Lower leg skin (tissue), 4 donors: ENCODE measurements at places on chromosomes 1 and 21.

- no peak for DNase-seq
Measured at GRCh38 chr1:102872526-102872925, 235.8 kb downstream of the COL11A1 start.

DNA sequence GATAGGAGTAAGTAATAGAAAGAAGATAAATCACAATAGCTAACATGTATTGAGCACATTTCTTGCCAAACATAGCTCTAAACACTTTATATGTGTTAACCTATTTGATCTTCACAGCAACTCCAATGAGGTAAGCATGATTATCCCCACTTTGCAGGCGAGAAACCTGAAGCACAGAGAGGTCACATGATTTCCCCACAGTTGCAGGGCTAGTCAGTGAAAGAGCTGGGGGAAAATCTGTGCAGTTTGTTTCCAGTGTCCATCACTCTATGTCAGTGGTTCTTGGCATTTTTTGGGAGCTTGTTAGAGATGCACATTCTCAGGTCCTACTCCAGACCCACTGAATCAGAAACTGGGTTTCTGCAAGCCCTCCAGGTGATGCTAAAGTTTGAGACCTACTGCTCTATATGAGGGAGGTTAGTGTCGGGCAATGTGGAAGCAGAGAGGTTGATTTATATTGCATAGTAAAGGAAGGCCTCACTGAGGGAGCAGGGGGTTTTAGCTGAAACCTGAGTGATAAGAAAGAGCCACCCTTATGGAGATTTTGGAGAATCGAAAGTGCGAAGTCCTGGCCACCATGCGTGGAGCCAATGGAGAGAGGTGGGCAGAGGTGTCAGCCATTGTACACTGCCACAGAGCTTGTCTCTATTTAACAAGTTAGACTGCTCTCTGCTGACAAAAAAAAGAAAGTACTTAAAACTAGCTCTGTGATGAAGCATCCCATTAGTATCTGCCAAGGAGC lies 20.9 kb downstream of the MCOLN3 start:
- DNase-seq: no peak

GRCh38 chr1:237282208-237282783 lies 240.3 kb downstream of the RYR2 start:
- no peak for DNase-seq

DNA sequence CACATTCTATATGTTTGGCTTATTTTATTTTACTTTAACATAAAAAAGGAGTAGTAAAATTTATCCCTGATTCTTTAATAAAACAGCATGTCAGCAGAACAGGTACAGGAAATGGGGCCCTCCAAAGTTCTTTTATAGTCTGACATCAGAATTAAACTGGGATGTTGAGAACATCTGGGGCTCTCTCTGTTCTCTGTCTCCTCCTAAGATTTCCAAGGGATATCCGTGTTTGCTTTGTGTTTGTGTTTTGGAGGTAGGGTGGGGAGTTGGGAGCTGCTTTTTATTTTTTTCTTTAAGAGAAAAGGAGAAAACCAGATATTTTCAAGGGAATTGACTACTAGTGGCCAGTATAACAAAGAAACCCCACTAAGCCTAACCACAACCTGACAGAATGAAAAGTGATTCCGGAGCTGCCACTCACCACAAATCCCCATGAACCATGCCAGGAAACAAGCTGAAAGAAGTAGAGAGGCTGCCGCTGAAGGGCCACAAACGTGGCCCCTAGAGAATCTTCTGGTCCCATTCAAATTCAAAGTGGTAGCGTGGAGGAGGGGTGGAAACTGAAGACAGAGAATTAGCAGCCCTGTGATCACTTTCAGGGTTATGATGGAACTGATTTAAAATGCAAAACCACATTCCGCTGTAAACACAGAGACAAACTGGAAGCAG lies 369.6 kb upstream of the ADGRL2 start:
- no peak for DNase-seq

GRCh38 chr1:173733912-173734311 lies 19.1 kb downstream of the KLHL20 start:
- no peak for DNase-seq

GRCh38 chr1:15843826-15844572 lies 3.5 kb upstream of the SPEN start:
- no peak for DNase-seq

GRCh38 chr1:206779638-206780037 lies 7.3 kb upstream of the IL10 start:
- peak; percentile 7 for DNase-seq

DNA sequence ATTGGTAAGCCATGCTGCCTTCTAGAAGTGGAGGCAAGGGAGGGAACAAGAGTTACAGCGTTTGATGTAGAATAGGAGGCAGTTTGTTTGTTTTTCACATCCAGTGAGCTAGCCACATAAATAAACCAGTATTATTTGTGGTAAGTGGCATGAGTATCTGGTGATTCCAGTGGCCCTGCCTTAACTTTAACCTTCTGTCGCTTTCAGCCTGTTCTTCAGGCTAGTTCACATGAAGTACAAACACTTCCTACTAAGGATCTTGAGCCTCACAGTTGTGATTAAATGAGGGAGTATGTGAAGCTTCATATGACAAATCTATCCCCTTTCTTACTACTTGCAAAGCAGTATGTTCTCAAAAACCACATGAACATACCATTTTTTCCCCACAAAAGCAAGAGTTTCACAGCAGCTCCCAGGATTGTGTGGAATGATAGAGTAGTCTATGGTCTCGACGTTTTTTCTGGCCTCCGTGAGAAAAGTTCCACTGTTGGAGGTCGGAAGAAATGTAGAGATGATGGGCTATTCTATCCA lies 59.5 kb downstream of the PHACTR4 start:
- no peak for DNase-seq

DNA sequence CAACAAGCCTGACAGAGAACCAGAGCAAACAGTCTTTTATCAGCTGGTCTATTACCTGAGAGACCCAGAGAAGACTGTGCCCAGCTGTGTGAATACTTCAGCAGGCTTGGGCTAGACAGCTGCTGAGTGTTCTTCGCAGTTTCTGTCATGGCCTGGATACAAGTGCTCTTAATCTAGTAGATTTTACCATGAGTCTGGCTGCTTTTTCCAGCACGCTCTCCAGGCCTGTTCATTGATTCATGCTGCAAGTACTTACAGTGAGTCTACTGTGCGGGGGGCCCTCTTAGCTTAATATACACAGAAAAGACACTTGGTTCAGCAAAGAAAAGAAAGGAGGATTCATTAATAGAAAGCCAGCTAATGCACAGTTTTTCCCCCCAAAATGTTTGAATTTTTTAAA lies 48.5 kb downstream of the RGS7 start:
- DNase-seq: no peak

GRCh38 chr1:209808059-209808581 lies 2.2 kb upstream of the IRF6 start:
- DNase-seq: no peak

- peak; percentile 61 for DNase-seq
Measured at GRCh38 chr1:107965110-107965991, at the start of gene VAV3. Gene VAV3, minus strand, starts transcription at chr1:107965180. Its CDS starts 311 bp downstream, at chr1:107964869.

DNA sequence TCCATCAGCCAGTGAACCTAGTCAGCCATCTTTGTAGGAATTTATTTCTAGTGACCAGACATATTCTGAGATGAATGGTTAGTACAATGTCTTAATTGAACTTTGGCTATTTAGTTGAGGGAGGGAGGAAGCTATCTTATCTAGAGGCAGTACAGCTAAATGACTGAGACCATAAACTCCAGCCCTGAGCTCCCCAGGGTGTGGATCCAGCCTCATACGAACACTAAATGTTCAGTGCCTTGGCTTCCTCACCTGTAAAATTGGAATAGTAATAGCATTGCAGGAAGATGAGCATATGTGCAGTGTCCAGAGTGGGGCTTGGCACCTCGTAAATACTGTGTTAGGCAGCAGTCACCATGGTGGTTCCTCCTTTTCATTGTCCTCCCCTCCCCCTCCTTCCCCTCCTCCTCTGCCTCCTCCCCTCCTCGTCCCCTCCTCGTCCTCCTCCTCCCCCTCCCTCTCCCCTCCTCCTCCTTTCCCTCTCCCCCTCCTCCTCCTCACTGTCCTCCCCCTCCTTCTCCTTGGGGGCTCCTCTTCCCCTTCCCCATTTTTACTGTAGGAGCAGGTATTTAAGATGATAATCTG lies 108.2 kb downstream of the GALNT2 start:
- DNase-seq: peak; percentile 57

DNA sequence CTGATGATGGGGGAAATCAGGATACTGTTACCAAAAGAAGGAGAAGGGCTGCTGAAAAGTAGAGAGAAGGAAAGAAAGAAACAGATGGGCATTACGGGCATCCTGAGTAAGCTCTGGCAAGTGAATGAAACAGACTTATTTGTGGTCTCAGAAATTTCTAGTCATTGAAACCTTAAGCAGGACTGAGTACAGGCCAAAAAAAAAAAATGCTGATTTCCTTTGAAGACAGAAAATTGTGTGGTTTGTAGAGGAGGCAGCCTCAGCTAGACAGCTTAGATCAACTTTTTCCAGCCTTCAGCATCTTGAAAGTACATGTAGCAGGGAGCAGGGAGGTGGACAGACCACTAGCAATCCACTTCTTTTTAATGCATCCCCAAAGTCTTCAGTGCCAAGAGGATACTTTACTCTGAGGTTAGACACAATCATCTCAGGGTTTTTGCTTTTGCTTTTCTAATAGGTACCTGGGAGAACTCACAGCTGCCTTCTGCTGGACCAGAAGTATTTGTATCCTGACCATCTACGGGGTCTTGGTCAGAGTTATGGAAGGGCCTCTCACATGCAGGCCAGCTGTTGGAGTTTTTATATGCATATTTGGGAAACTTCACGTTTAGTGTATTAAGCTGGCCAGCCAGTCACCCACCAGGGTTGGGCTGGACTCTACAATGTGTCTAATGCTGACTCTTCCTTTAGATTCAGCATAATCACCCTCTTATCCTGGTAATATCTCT lies 10.6 kb upstream of the CAPZB start:
- no peak for DNase-seq

DNA sequence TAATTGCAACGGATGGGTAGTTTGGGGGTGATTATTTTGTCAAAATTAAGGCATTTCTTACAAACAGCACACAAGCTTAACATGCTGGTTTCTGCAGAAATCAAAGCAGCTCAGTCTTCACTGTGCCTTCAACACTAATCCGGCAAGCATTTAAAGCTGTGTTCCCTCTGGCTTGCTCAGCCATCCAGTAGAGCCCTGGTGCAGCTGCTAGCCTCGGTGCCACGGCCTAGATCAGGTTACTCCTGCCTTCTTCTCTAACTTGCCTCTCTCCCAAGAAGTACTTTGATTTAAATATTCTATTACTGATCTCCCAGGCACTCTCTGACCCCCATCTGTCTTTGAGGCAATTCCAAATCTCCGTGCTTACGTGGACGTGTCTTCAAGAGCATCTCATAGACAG lies 85.6 kb downstream of the GREM2 start:
- DNase-seq: no peak

DNA sequence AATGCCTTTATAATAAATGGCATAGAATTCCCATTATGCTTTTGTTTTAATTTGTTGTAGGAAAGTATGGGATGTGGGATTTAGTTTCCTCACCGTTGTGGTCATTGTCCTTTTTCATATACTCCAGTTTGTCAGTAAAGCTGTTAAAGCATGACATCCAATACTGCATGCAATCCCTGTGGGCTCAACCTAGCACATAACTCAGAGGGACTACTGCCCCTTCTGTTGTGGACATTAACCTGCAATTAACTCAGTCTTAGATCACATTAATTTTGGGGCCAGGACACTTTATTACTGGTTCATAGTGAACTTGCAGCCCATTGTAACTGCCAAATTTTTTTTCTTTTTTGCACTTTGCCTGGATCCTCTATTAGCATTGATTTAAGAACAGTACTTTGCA lies 112.5 kb downstream of the DNM3 start:
- no peak for DNase-seq

DNA sequence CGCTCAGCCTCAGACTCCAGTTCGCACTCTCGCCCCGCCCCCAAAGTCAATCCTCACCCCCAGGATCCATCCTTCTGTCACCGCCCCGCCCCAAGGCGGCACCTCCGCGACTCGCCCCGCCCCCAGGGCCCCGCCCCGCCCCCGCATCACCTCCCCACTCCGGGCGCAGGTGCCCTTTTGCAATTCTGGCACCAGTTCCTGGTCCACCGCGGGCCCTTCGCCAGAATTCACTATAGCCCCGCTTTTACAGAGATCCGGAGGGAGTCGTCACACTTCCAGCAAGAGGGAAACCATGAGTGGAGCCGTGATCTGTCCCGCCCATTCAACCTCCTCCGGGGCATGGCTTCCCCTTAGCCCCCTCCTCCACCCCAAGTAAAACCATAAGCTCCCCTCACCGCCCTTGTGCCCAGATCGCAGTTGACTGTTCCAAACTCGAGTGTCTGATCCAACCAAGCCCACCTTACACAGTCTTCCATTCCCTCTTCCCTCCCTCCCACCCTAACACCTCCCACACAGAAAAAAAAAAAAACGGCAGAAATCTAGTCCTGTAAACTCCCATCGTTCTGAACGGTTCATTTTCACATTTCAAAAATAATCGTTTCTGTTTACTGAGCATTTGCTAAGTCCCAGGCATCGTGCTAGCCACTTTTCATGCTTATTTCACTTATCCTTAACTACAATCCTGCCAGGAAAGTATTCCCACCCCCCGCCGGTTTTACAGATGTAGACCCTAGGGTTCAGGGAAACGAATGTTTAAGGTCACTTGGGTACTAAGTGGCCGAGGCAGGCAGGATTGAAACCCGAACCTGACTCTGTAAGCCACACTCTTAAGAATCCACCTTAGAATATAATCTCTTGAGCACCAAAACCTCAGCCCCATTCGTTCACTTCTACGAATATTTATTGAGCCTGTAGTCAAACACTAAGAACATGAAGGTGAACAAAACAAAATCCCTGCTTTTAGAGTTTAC lies 1.3 kb upstream of the DNAJC16 start:
- DNase-seq: peak; percentile 100

- no peak for DNase-seq
Measured at GRCh38 chr1:36479505-36480051, 3.1 kb downstream of the CSF3R start.

DNA sequence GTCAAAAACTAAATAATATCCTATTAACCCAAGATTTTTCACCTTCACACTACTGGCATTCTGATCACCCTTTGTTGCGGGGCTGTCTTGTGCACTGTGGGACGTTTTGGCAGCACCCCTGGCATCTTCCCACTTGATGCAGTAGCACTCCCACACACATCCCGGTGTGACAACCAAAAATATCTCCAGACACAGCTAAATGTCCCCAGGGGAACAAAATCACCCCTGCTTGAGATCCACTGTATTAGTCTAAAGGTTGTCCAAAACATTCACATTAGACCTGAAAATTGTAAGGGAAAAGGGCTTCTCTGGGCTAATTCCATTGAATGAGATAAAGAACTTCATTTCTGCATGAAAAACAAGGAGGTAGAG lies 37.8 kb downstream of the PLEKHO1 start:
- DNase-seq: no peak

GRCh38 chr21:36185523-36185922 lies 28.9 kb downstream of the DOP1B start:
- DNase-seq: no peak

GRCh38 chr1:227068883-227069282 lies 128.8 kb downstream of the COQ8A start:
- no peak for DNase-seq
